ENCODE measurements at places on chromosomes 1 and 21. TPM values are rescaled to one million over a fixed set of nuclear protein-coding genes. Genes with fewer than 3 reads are reported as not detected.

The SYCP1 gene
- not detected for total RNA-seq

The ITLN2 gene
- total RNA-seq, result not detected

The SMCP gene
- not detected for total RNA-seq

The PGLYRP4 gene
- not detected for total RNA-seq

The AK5 gene
- total RNA-seq, result 6.5 TPM

The ARMH1 gene
- 1.4 TPM for total RNA-seq

The ZBTB17 gene
- total RNA-seq, result 17.1 TPM

The OLIG2 gene
- total RNA-seq, result not detected

The ZRANB2 gene
- total RNA-seq, result 162 TPM

The NR1I3 gene
- not detected for total RNA-seq

The GJA4 gene
- total RNA-seq, result 15.6 TPM

The TNFRSF9 gene
- 0.16 TPM for total RNA-seq

The NBPF6 gene
- not detected for total RNA-seq

The KIF14 gene
- 8.5 TPM for total RNA-seq

Data from urinary bladder (tissue), 4 donors.